CD8-positive, alpha-beta memory T cell (primary cell): ENCODE measurements at places on chromosomes 7 and 10.

DNA sequence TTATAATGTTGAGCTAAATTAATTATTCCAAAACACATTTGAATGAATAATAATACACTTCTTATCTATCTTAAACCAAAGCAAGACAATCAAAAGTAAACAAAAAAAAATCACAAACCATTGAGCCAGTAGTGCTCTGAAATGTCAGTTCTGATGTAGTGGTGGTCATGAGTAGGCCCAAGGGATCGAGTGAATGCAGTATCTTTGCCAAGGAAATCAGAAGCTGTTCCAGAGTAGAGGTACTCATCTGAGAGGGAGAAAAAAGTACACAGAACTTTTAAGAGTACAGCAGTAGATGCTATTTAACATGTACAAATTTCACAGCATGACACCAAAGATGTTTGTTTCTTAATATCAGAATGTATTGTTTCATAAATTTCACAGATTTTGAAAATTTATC, 121.5 kb downstream of the SEMA3D start:
- DNase-seq = no peak

DNA sequence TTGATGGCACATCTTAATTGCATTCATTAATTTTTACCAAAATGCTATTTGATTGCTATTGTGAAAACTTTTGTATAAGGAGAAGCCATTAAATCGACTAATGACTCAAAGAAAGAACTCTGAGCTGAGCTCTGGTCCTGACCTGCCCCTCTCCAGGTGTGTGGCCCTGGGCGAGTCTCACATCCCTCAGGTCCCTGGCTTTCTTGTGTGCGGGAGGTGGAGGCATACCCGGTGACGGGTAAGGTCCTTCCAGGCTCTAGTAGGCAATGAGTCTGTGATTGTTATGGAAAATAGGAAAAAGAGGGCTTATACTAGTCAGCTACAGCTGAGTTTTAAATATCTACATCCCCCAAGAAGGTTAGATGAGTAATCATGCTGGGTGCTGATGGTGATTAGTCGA, 248.1 kb downstream of the GATA3 start:
- DNase-seq = no peak

DNA sequence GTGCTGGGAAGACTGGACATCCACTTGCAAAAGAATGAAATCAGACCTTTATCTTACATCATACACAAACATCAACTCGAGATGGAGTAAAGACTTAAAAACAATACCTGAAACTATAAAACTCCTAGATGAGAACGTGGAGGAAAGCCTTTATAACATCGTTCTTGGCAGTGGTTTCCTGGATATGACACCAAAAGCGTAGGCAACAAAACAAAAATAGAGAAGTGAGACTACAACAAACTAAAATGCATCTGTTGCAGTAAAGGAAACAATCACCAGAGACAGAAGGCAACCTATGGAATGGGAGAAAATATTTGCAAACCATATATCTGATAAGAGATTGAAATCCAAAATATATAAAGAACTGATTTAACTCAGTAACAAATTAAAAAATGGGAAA, 33.3 kb downstream of the CC2D2B start:
- DNase-seq = no peak

DNA sequence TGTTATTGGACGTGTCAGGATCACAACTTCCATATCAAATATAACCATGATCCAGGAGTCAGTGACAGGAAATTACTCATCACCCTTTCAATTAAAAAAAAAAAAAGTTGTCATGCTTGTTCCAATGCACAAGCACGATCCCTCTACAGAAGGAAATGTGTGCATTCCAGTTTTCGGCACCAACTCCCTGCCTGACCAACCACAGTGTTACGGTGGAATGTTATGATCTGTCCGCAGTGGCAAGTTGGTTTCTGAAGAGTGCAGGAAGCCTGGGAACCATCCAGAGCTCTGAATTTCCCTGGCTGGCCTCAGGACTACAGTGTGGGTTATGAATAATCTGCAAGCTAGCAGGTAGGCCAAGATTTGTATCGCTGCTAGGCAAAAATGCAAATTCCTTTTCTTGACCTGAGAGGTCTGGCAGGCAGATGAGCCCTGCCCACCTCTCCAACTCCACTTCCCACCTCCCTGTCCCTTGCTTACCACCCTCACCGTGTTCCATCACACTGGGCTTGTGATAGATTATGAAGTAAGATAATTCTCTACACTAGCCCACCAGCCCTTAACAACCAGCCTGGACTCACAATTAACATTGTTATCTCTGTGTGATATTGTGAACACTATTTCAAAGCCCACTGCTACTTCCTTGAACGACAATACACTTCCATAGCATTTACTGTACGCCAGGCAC, 20.4 kb downstream of the FRMPD2 start:
- DNase-seq = no peak

DNA sequence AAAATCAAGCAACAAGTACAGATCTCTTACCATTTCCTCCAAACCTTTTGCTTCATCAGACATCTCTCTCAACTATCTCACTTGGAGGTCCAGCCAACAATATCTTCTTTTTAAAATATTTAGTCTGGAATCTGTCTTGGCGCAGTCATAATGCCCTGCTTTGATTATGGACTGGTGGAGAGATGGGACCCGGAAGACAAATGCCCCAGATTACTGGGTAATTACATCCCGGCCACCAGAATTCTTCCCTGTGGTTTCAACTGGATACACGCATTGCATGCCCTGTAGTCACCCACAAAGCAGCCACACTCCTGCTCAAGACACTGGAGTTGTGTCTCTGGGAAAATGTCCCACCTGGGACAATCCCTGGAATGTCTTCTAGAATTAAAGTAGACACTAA, 65.5 kb downstream of the BPGM start:
- DNase-seq = no peak

DNA sequence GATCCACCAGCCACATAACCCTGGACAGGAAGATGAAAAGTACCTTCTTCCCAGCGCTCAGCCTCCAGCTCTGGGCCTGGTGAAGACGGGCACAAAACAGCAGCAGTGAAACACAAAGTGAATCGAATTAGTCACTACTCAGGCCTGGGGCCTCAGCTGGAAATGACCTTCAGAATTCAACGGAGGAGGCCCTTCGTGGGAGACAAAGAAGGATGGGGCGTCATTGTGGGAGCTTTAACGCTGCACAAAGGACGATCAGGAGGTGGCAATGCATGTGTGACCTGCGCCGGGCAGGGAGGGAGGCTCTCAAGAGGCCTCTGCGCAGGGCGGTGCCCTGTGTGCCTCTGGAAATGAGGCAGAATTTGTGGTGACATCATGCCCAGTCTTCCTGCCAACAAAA, 161.9 kb downstream of the DNAJB6 start:
- DNase-seq = no peak

- DNase-seq = no peak
Observed at GRCh38 chr10:3095373-3096139, 28.2 kb downstream of the PFKP start.

GRCh38 chr7:28207486-28208158, 27.0 kb upstream of the JAZF1 start:
- no peak for DNase-seq

DNA sequence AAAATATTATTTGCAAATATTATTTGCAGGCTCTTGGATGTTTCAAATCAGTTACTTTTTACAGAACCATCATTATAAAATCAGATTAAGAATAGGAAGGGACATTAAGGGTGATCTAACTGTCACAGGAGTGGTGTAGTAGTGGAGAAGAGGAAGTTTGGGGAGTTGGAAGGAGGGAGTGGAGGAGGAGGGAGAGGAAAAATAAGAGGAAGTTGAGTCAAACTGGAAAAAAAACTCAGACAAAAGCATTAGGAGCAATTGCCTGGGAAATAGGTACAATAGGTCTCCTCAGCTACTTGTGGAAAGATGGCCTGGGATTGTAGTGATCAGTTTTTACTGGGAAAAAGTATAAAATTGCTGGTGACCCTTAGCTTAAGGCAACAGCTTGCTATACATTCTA, 77.7 kb upstream of the GPR37 start:
- no peak for DNase-seq

- no peak for DNase-seq
Observed at GRCh38 chr10:33329178-33329577, 5.3 kb downstream of the NRP1 start.

DNA sequence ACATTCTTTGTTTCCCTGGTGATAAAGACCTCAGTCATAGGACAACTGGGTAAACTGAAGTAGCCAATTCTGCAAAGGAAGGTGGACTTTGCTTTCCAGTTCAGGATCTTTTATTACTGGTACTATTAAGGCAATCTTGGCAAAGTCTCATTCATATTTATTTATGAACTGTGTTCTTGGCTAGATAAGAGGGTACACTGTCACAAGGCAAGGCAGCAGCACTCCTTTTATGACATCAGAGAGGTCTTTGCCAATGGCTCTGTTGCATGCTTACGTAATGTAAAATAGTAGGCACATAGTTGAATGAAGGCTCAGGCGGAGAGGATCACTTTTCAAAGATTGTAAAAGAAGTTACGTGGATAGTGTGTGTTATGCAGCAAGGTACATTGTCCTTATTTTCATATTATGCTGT, 63.7 kb upstream of the PDK4 start:
- no peak for DNase-seq

GRCh38 chr10:121058082-121058481, 206.9 kb downstream of the WDR11 start:
- no peak for DNase-seq

DNA sequence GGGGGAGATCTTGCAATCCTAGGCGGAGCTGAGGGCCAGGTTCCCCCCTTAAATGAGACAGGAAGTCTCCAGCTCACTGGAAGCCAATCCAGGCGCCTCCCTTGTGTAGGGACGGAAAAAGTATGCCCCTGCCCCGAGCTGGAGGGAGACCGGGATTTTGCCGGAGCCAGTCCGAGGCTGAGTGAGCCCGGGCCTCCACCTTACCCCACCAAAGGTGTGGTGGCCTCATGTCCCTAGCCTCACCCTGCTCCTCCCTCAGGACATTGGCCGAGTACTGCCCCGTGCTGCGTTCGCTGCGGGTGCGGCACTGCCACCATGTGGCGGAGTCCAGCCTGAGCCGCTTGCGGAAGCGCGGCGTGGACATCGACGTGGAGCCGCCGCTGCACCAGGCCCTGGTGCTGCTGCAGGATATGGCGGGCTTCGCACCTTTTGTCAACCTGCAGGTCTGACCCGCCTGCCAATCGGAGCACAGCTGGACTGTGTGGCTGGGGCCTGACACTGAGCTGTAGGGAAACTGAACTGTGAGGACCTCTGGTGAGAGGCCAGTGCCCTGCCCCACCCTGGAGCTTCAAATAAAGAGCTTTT, 2.0 kb downstream of the FBXL15 start:
- DNase-seq = peak; percentile 33

- no peak for DNase-seq
Observed at GRCh38 chr10:37478381-37478780, 353.0 kb downstream of the ANKRD30A start.

DNA sequence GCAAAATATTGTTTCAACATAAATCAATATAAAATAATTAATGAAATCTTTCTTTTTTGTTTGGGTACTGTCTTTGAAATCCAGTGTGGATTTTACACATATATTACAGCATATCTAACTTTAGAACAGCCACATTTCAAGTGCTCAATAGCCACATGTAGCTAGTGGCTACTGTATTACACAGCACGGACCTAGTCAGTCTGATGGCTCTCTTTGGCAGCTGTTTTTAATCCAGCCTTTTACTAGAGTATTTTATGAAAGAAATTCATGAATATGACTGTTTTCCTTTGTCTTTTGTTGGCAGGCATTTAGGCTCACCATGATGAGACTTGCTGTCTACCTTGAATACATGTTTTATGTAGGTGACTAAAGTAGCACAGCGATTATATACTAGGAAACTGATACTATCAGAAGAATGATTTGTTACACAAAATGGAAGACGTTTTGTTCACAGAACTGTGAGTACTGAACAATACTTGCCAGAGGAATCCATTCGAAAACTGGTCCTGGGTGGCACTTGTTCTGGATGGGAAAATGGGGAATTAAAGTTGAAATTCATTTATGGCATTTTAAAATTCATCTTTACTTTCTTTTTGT, 386.7 kb downstream of the PHTF2 start:
- no peak for DNase-seq

- no peak for DNase-seq
Observed at GRCh38 chr7:26843705-26844104, 20.7 kb downstream of the SKAP2 start.

DNA sequence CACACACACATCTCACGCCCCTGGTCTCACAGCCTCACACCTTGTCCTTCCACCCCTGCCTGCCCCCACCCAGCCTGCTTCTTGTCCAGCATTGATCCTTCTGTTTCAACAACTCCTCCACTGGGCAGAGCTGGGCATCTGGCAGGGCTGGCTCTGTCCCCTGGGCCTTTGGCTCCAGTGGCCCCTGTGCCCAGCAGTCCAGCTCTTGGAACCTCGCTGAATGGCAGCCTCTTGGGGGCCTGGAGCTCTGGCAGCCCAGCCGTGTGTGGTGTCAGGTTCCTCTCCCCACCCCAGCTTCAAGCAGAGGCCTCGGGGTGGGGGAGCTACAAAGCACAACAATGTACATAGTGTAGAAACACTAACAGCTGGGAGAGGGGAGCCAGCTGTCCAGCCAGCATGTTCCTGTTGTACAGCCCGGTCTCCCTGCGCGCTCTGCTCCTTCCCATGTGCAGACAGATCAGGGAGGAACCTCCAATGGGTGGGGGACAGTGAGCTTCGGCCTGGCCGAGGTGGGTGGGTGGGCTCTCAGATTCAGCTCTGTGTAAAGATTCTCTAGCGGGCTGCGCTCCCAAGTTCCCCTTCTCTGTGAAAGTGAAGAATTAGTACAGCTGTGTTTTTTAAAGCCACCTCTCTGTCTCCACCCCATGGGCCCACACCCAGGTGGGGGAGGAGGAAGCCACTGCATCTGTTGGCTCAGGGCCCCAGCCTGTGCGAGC, 19.4 kb downstream of the ZMIZ2 start:
- no peak for DNase-seq

- DNase-seq = no peak
Observed at GRCh38 chr7:141071855-141072547, 1.9 kb upstream of the TMEM178B start.

- DNase-seq = no peak
Observed at GRCh38 chr7:135434047-135434446, 75.9 kb downstream of the CNOT4 start.

GRCh38 chr10:79350407-79351154, 3.3 kb downstream of the PPIF start:
- DNase-seq = no peak

- no peak for DNase-seq
Observed at GRCh38 chr10:14358886-14359573, 28.3 kb upstream of the FRMD4A start.

DNA sequence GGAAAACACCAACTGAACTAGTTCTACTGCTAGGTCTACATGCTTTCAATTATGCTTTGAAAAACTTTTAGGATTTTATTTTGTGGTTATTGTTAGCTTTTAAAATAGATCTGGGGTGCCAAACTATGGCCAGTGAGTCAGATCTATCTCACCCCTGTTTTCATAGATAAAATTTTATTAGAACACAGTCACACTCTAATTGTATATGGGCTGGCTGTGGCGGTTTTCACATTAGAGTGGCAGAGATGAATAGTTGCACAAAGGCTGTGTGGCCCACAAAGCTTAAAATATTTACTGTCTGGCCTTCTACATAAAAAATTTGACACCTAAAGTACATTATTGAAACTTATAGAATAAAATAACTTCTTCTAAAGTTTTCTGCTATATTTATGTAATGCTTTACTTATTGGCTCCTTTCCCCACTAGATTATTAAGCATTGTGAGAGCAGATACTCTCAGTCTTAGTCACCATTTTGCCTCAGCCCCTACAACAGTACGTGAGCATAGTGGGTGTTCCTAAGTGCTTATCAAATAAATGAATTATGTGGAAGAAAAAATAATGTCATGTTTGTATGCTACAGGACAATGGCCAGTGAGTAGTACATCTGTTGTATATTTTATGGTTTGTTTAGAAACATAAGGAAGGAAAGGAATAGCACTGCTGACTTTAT, 5.4 kb upstream of the SUV39H2 start:
- no peak for DNase-seq
